Sigmoid colon (tissue), 7 donors: ENCODE measurements at places on chromosomes 12 and 14. TPM values are rescaled to one million over a fixed set of nuclear protein-coding genes. Genes with fewer than 3 reads are reported as not detected.

Gene SLC6A12
- total RNA-seq, result 2.1 TPM

Gene NGB
- 9.4 TPM for total RNA-seq

Gene SDR9C7
- not detected for total RNA-seq

Gene SERPINA10
- not detected for total RNA-seq

Gene RFLNA
- 0.83 TPM for total RNA-seq

Gene ATXN7L3B
- total RNA-seq, result 16.9 TPM

GRCh38 chr12:47825173-47825639 lies 5.5 kb upstream of the HDAC7 start:
- DNase-seq, result peak; percentile 86

DNA sequence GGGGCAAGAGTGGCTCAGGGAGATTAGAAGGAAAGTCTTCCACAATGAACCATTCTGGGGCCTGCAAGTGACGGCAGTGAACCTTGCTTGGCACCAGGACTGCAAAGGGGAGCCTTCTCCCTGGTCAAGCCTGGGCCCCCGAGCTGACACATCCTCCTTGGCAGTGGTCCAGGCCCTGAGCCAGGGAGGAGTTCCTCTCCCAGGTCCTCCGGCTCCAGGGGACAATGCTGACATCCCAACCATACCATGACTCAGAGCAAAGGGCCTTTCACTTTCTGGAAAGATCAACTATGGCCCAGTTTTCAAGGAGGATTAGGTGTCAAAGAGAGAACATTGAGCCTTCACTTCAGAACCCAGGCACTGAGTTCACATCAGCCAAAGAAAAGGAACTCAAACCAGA lies 756.5 kb upstream of the TBX3 start:
- no peak for DNase-seq

GRCh38 chr14:42804141-42804540 lies 1197.5 kb downstream of the LRFN5 start:
- DNase-seq, result no peak

DNA sequence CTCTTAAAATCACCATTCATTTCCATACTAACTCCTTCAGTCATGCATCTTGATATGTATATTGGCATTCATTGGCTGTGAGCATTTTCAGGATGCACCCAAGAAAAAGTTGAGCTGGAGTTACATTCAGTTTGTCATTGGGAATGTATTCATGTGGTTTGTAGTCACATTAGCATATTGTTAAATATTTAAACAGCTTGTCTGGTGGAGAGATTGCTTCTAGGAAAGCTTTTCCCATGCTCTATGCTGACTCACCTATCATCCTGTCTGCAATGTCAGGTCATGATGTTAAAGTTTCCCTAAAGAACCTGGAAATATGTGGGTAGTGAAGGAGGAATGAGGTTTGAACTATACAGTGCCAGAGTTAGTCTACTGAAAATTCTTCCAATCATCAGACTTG lies 583.6 kb downstream of the GALC start:
- DNase-seq, result no peak

DNA sequence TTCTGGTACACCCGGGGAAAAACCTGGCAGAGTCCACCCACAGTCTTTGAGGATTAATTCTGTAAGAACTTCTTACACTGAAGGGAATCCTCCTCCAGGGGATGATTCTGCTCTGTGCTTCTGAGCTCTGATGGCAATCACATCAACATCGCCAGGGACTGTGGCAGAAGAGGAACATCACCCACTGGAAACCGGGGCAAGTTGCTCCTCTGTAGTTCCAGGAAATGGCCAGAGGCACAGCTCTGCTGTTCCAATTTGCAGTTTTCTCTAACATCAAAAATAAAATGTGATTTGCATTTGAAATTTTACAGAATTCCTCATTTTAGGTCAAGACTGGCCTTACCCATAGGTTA lies 207.6 kb downstream of the DAD1 start:
- DNase-seq, result no peak

DNA sequence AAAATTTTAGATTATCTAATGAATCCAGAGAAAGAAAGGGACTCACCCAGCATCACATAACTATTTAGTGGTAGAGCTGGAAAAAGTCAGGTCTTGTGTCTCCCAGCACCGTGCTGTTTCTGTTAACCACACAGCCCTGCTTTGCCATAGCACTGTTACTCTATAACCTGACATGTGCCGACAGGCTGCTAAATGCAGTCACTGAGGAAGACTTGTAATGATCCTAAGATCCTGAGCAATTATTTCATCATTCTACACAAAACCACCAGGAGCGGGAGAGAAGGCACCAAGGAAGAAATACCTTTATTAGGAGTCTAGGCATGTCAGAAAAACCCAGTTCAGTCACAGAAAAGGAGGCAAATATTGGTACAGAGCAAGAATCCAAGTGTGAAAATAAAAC lies 3.1 kb upstream of the NOXRED1 start:
- no peak for DNase-seq

GRCh38 chr12:56221232-56221756 lies 428 bp downstream of the RNF41 start:
- DNase-seq, result peak; percentile 88
